CD8-positive, alpha-beta memory T cell (primary cell): ENCODE measurements at places on chromosomes 1 and 21. TPM values are rescaled to one million over a fixed set of nuclear protein-coding genes. Genes with fewer than 3 reads are reported as not detected.

GRCh38 chr1:89810880-89811279 is 10.0 kb upstream of the LRRC8D start:
- DNase-seq = no peak

DNA sequence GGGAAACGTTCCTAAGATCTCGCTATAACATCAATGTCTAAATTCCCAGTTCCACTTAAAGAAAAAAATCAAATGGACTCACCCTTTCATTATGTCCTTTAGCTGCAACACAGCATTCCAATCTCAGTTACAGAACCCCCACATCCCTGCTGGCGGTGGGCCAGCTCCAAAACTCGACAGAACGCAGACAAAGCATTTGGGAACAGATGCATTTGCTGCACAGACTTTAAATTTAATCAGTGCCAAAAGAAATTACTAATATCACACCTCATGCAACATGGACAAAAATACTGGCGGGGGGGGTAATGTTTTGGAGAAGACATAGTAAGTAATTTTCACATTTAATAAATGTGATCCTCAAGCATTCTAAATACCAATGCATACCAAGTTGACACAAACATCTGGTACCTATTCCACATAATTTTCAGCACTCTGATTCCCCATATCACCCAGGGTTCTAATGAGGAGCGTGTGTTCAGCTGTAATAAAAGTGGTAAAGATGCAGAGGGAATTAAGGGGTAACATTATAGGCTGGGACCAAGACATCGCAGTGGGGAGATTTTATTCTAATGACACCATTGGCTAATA is 79.7 kb downstream of the TGFBR3 start:
- DNase-seq = no peak

DNA sequence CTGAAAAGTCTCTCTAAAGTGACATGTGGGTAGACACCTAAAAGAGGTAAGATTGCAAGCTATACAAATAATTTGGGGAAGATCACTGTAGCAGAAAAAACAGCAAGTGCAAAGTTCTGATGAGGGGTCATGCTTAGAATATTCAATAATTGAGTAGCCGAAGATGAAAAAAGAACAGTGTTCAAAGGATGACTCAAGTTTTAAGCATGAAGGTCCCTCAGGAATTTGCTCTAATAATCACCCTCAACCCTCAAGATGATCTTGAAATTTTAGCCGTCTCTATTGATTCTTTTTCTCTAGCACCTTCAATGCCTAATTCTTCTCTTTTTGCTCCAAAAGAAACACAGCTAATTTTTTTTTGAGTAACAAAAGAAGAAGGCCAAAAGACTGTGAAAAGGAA is 190.6 kb upstream of the ZNHIT6 start:
- no peak for DNase-seq

DNA sequence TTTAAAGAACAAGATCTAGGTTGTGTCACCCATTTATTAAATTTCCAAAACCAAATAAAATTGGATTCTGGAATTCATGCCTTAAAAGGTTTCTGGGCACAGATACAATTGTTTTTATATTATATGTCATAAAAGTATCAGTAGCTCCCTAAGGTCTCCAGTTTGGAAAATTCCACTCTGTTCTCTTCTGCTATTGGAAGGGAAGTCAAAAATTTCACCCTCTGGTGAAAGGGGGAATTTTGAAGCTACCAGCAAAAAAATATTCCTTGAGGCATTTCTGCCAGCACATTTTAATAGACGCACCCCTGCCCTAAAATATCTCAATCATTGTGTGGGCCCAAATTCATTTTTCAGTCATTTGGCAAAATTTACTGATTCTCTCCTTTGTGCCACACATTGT is 285.7 kb upstream of the SGIP1 start:
- DNase-seq = no peak

- DNase-seq = no peak
Observed at GRCh38 chr1:14304381-14304865, 294.1 kb upstream of the KAZN start.

- no peak for DNase-seq
Observed at GRCh38 chr1:117359561-117360289, 7.5 kb upstream of the MAN1A2 start.

- no peak for DNase-seq
Observed at GRCh38 chr1:216390956-216391355, 32.3 kb downstream of the USH2A start.

- no peak for DNase-seq
Observed at GRCh38 chr1:150846473-150847146, 29.8 kb downstream of the ARNT start.

DNA sequence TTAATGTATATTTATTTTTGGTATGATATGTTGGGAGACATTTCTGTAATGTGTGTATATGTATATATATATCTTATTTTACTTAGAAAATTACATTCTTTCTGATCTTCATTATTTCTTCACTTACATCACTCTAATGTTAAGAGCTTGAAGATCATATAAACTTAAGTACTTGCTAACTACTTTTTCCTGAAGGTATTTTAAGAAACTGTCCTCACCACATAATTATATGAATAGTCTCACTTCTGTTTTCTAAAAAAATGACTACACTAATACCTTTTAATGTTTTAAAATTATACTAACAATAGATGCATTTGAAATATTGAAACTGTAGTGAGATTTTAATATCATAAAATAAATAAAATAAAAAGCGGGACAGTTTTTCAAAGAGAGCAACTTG is 377.1 kb downstream of the LRRIQ3 start:
- no peak for DNase-seq

GRCh38 chr1:11523261-11523660 is 44.3 kb downstream of the DISP3 start:
- DNase-seq = no peak

- no peak for DNase-seq
Observed at GRCh38 chr1:94627771-94628498, 86.4 kb upstream of the F3 start.

- DNase-seq = no peak
Observed at GRCh38 chr21:35375115-35375514, 326.0 kb upstream of the RUNX1 start.

- no peak for DNase-seq
Observed at GRCh38 chr1:236147068-236147467, 4.7 kb downstream of the GPR137B start.

- DNase-seq = no peak
Observed at GRCh38 chr1:39416609-39417008, 74.8 kb upstream of the BMP8A start.

- no peak for DNase-seq
Observed at GRCh38 chr1:154353966-154354365, 28.6 kb downstream of the ATP8B2 start.

DNA sequence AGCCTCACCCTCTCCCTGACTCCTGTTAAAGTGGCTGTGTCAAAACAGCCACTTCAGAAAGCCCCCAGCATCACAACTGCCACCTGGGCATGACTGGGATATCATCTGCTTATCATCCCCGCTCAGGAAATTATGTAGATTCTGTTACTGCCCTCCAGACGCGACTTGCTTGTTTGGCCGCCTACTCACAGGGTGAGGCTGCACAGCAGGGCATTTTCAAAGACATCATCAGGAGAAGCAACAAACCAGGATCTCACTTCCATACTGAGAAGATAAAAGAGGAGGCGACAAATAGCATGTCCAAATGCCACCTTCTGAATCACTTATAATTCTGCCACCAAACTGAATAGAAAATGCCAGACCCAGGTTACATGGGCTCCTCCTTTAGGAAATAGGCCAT is 94.8 kb downstream of the MIS18A start:
- DNase-seq = no peak

GRCh38 chr1:12554521-12555305 is 63.3 kb downstream of the DHRS3 start:
- DNase-seq = no peak

GRCh38 chr1:7106442-7107108 is 321.3 kb downstream of the CAMTA1 start:
- DNase-seq = no peak

GRCh38 chr21:27078915-27079314 is 112.0 kb upstream of the ADAMTS5 start:
- no peak for DNase-seq

GRCh38 chr1:23798662-23799142 is 1.9 kb downstream of the GALE start:
- no peak for DNase-seq

DNA sequence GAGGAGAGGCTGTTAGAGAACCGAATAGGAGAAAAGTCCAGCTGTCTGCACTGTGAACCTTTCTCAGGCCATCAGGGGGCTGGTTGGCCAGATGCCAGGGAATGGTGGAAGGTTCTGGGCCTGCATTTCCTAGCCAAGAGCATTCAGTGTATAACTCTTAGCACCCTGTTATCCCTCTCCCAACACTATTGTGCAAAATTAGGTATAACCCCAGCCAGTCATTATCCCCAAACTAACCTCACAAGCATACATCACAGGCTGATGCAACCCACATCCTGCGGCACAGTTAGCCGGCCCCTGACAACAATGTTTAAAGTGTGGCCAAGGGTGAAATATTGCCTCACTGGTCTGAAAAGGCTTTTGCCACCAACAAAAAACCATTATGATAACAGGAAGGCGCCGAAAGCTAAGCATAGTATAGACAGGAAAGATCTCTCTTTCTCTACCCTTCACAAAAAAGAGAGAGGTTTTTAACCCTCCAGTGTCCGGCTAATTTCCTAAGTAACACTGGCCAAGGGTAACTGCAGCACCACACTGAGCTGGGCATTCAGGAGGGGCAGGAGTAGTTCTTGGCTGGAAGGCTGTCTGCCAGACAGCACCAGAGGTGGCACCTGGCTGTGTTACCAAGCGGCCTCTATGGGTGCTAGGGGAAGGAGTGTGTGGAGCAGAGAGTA is 77.3 kb upstream of the BCAR3 start:
- DNase-seq = no peak

The CD53 gene
- total RNA-seq = 190 TPM

The KAZN gene
- total RNA-seq = 0.35 TPM

The VCAM1 gene
- total RNA-seq = 4.0 TPM

The REN gene
- not detected for total RNA-seq

The SPSB1 gene
- 0.92 TPM for total RNA-seq
